Urothelium cell line (cell line): ENCODE measurements at places on chromosomes 6 and 20.

GRCh38 chr20:23415959-23416583, 5.2 kb downstream of the NAPB start:
- no peak for DNase-seq

GRCh38 chr6:85792254-85792653, 149.6 kb upstream of the SYNCRIP start:
- no peak for DNase-seq

DNA sequence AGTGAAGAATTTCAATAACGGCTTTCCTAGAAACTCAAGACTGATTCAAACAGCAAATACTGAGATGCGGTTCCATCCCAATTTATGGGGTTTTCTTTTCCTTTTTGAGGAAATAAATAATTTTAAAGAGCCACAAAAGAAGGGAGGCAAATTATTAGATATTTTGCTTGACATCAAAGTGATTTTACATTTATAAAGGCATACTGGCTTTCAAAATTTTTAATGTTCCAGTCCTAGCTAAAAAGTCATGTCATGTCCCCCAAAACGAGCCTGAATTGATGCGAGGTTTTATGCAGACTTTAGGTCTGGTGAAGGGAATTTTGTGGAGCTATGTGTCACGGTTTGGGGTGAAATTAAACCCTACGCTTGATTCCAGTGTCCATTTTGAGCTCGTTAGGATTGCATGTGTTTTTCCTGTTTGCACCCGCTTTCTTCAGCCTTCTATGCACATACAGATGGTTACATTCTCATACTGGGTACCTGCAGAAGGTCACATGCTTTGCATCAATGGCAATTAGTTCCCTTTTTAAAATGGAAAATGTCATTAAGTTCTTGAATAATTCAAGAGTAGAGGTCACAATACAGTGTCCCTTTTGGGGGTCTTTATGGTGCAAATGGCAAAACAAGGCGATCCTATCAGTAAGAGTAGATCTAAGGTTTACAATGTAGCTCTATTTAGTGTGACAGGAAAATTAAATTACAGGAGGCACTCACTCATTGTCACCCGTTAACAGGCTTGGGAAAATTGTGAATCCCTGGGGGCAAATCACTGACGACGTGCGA, 17.3 kb downstream of the FOXA2 start:
- DNase-seq = no peak

- DNase-seq = no peak
Measured at GRCh38 chr6:68760485-68760884, 125.4 kb downstream of the ADGRB3 start.

- DNase-seq = no peak
Measured at GRCh38 chr6:130575557-130575956, 209.7 kb downstream of the TMEM200A start.

DNA sequence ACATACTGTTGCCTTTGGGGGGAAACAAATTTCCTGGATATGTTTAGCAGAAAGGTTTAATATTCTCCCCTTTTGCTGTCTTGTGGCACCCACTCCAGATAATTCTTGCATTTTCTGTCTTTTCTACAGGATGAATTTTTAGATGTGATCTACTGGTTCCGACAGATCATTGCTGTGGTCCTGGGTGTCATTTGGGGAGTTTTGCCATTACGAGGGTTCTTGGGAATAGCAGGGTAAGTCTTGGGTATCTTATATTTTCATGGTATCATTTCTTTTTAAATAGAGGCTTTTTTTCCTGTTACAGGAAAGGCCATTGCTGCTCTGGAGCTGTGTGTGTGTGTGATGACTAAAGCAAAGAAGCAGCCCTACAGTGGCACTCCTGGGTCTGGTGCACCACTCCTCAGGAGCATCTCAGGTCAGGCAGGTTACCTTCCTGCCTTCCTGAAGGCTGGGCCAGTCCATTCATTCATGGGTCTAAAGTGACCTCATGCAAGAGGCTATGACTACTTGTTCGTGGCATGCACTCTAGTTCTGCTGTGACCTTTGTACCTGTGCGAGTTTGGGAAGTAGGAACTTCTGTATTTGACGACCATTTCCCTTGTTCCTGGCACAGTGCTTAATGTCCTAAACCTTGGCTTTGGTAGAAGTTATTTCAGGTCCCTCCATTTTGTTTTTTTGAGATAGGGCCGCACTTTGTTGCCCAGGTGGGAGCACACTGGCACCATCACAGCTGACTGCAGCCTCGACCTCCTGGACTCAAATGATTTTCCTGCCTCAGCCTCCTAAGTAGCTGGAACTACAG, 2.2 kb downstream of the RAB5IF start:
- DNase-seq = no peak

GRCh38 chr6:139146317-139146726, 11.4 kb downstream of the HECA start:
- no peak for DNase-seq

DNA sequence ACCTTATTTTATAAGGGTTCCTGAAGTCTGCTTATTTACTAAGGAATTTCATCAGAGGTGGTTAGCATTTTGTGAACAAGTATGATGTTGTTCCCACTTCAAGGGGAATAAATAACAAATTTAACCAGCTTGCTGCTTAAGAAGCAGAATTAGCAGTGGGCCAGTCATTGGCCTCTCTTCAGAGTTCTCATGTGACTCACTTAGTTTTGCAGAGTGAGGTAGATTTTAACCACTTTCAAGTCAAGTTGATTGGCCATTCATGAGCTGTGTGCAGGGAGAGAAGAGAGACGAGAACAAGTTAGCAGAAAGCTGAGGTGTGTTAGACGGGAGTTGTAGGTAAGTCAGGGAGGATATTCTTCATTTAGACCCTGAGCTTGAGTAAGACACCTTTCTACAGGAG, 18.1 kb downstream of the TOP1 start:
- no peak for DNase-seq

DNA sequence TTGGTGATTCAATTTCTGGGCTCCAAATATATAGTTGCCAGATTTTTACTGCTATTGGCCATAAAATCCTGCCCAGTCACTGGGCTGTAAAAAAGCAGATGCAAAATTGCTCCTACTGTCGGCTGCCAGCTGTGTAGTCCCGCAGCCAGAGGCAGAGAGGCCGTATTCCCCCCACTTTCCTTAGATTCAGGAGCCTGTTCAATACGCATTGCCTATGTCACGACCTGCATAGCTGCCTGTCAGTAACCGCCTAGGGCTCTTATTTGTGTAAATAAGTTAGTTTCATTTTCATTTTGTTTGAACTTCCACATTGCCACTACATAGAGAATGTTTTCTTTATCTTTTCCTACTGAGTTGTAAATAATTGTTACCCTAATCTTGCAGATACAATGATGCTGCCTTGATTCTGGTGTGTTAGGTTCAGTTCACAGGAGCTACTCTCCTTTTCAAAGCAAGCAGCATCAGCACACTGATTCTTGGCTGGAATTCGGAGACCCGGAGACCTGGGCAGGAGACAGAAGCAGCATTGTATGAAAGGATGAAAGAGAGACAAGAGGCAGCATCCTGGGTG, 46.0 kb upstream of the UST start:
- DNase-seq = peak; percentile 46

GRCh38 chr20:45311589-45312211, 3.6 kb upstream of the MATN4 start:
- DNase-seq = peak; percentile 94

DNA sequence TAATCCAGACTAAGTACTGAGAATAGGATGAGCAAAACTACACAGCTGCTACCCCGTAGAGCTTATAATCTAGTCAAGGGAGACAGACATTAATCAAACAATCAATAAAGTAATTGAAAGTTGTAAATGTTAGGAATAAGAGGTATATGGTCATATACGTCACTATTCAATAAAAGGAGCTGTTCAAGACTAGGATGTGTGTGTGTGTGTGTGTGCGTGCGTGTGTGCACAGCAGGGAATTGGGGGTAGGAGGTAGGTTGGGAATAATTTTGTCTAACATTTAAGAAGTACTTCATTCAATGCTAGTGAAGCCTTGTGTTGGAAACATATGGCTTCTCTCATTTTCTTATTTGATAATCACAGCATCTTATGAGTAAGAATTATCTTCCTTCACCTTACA, 41.8 kb downstream of the SESN1 start:
- DNase-seq = no peak

DNA sequence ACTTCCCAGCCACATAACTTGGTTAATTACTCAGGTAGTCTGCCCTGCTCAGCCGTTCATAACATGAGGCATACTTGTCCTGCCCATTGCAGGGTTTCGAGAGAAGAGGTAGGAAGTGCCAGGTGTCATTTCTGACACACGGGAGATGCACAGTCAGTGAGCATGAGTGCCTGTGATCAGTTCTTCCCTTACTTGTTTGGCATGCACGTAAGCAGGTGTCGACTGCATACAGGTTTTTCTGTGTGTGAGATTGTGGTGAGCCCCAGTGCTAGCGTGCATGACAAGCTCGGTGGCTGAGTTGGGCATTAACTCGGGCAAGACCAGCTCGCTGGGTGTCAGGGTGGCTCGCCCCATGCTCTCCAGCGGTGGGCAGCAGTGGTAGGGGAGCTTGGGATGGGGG, 51.2 kb upstream of the SLC22A1 start:
- no peak for DNase-seq

DNA sequence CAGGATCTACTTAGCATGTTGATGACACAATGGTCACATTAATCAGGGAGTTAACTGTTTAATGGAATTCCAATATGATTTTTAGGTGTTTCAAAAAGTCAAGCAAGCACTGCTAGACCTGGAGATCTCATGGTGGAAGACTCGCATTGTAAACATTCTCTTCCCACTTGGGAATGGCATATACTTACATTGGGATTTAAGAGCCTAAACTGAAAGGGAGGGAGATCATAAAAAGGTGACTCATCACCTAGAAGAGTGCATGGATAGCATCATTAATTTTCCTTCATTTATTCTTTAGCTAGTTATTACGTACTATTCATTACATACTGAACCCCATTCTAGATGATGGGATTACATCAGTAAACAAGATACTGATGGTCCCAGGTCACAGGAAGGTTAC, 185.4 kb downstream of the TASP1 start:
- no peak for DNase-seq

GRCh38 chr6:32851025-32851424, 2.5 kb downstream of the TAP1 start:
- no peak for DNase-seq

GRCh38 chr6:51108563-51109234, 290.0 kb downstream of the TFAP2B start:
- DNase-seq = no peak

DNA sequence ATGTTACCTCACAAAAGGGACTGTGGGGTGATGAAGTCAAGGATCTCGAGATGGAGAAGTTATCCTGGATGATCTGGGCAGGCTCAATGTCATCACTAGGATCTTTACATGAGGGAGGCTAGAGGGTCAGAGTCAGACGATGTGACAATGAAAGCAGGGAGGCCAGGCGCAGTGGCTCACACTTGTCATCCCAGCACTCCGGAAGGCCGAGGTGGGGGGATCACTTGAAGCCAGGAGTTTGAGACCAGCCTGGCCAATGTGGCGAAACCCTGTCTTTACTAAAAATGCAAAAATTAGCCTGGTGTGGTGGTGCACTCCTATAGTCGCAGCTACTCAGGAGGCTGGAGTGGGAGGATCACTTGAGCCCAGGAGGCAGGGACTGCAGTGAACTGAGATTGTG, 68.8 kb downstream of the TTLL2 start:
- no peak for DNase-seq

GRCh38 chr20:24953621-24954133, 4.6 kb downstream of the CST7 start:
- no peak for DNase-seq
